Cortex of kidney (tissue), 1 donor: ENCODE measurements at places on chromosomes 6 and 20.

- DNase-seq, result no peak
These were observed 4.5 kb upstream of the SLC22A1 start for GRCh38 chr6:160117137-160117536.

GRCh38 chr6:44179072-44179536 is 20.5 kb downstream of the CAPN11 start:
- no peak for DNase-seq

DNA sequence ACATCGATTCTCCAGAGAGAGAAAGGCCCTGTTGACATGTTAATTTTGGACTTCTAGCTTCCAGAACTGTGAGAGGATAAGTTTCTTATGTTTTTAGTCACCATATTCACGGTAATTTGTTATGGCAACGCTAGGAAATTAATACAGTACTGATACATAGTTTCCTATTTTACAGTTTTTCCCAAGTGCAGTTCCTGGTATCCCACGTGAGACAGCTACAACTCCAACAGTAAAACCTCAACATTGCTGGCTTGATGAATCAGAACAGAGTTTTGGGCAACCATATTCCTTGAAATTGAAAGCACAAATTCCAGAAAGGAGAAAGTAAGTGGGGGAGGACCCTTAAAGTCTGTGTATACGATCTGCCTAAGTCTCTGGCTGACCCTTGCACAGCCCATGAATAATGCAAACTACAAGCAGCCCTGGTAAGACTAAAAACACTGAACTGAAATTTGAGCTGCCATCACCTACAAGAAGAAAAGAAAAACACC is 505.1 kb upstream of the NRSN1 start:
- DNase-seq, result no peak

DNA sequence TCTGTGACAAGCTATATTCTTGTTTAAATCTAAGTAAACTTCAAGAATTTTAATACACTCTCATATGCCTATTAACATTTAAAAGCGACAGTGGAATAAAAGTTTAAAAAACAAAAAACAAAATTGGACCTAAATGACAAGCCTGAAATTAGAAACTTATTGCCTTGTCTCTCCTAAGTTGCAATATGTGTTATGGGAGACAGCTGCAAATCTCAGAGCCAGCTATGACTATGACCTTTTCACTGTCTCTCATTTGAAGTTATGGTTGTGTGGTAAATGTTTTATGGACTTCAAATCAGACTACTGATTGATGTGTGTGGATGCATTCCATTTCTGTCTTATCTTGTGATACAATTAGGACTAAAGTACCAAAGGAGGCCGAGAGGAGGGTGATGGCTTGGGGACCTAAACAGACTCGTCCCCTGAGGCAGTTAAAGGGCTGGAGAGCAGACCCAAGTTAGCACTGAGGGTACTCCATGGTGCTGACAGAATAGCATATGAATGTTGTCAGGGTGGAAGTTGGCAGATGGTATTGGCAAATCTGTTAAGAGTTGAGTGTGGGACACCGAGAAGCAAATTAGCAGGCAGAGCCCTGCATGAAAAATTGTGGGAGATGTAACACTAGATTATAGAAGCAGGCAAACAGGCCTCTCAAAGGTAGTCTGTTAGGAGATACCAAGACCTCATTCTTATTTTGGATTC is 930.1 kb upstream of the MAN1A1 start:
- no peak for DNase-seq

GRCh38 chr6:1039746-1040145 is 272.2 kb upstream of the FOXQ1 start:
- DNase-seq, result no peak

- DNase-seq, result no peak
These were observed 150.7 kb upstream of the MLN start for GRCh38 chr6:33954453-33954852.

- DNase-seq, result no peak
These were observed 744 bp downstream of the RIOK1 start for GRCh38 chr6:7390226-7390878.

- DNase-seq, result no peak
These were observed 39.4 kb downstream of the YTHDF1 start for GRCh38 chr20:63176427-63177133.

DNA sequence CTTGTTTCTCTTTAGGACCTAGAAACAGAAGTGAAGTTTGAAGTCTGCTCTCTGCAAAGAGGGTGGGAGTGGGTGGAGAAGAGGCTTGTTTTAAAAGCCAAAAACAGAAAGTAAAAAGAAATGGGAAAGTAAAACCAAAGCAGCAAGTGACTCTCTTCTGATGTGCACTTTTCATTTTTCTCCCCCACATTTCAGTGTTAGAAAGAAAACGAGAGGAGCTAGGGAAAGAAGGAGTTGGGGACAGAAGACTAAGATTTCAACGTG is 1.3 kb downstream of the C6orf141 start:
- DNase-seq, result no peak
